GM19239 (cell line): ENCODE measurements at places on chromosomes 12 and 14.

- no peak for DNase-seq
Measured at GRCh38 chr12:123715195-123715594, 3.0 kb downstream of the ATP6V0A2 start.

GRCh38 chr14:20418501-20418909 is 5.2 kb upstream of the TEP1 start:
- no peak for DNase-seq

GRCh38 chr14:92922155-92922735 is 705 bp upstream of the CHGA start:
- DNase-seq, result no peak

DNA sequence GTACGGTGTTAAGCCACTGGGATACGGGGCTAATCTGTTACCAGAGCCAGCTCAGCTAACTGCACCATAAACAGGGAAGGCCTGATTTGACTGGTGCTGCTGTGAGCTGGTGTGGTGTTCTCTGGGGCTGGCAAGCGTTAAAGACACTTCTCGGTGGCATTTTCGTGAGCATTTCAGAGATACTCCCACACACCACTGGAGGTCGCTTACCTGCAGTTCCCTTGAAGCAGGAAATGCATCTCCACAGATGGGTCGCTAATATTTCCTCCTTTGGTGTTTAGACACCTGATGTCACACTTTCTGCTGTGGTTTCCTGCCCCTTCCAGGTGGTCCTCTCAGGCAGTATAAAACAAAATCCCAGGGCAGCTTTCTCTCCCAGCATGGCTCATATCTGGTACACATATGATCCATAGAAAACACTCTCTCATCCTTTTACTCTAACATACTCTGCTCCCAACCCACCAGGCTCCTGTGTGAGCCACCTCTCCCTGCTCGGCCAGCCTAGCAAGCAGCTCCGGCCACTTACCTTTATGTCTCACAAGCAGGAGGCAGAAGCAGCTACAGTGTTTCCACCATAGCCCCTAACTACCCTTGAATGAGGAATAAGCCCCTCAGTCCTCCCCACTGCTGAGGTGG is 129.9 kb upstream of the GRIN2B start:
- peak; percentile 58 for DNase-seq

GRCh38 chr12:30980955-30981662 is 54.6 kb downstream of the TSPAN11 start:
- DNase-seq, result no peak

GRCh38 chr14:82915381-82915780 is 1381.7 kb upstream of the SEL1L start:
- no peak for DNase-seq

- no peak for DNase-seq
Measured at GRCh38 chr12:5000658-5001385, 42.9 kb upstream of the KCNA5 start.

- no peak for DNase-seq
Measured at GRCh38 chr12:54988402-54989054, 4.0 kb upstream of the TESPA1 start.

GRCh38 chr12:79725987-79726386 is 35.2 kb upstream of the PAWR start:
- DNase-seq, result no peak

- no peak for DNase-seq
Measured at GRCh38 chr12:89162589-89163261, 189.6 kb downstream of the DUSP6 start.

- no peak for DNase-seq
Measured at GRCh38 chr14:77103951-77104350, 5.9 kb downstream of the CIPC start.

GRCh38 chr12:130870442-130871285 is 1.2 kb upstream of the RAN start:
- DNase-seq, result peak; percentile 73

DNA sequence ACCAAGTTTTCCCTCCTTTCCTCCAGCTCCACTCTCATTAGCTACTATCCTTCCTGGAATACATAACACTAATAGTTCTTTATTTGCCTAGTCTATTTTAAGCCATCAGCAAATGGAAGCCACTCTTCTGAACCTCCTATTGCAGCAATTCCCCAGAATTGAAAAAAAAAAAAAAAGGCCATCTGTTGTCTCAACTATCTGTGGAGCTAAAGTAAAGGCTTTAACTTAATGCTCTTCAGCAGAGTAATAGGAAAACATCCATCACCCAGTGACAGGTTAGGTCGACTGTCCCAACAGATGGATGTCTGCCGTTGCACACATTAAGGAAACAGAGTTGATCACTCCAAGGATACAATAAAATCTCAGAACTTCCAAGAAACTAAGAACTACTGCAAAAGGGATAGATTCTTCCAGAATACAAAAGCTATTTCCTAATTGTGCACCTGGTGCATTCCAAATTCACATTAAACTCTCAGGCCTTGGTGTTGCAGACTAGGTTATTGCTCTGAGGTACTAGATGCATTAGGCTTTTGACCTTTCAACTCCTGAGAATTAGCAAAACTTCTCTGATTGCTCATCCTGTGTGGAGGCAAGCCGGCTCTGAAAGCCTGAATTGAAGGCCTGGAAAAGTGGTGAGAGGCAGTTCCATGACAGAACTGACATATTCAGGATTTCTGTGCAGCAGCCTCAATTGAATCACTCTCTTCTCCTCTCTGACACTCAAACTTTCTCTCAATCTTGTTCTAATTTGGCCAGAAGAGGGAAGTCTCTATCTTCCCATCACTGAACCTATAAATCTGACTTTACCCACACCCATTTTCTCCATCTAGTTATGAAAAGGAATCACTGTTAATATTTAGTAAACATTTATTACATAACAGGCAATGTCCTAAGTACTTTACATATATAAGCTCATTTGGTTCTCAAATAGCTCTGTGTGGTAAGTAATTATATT is 238.4 kb upstream of the HMGA2 start:
- DNase-seq, result no peak

- DNase-seq, result no peak
Measured at GRCh38 chr14:94376976-94377865, 11.2 kb downstream of the SERPINA1 start.

DNA sequence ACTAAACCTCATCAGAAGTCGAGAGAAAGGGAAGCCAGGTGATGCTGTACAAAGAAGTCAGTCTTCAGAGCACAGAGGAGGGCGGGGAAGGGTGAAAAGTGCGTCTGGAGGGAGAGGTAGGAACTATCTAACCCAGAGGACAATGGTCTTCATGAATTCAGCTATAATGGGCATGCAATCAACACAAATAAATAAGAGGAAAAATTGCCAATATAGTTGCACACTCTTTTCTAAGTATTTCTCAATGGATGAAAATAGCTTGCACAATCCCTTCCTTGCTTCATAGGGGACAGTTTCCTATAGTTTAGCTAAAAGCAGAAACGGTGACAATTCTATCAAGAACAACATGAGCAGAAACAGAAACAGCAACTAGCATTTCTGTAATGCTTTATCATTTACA is 931.2 kb downstream of the AACS start:
- DNase-seq, result no peak

DNA sequence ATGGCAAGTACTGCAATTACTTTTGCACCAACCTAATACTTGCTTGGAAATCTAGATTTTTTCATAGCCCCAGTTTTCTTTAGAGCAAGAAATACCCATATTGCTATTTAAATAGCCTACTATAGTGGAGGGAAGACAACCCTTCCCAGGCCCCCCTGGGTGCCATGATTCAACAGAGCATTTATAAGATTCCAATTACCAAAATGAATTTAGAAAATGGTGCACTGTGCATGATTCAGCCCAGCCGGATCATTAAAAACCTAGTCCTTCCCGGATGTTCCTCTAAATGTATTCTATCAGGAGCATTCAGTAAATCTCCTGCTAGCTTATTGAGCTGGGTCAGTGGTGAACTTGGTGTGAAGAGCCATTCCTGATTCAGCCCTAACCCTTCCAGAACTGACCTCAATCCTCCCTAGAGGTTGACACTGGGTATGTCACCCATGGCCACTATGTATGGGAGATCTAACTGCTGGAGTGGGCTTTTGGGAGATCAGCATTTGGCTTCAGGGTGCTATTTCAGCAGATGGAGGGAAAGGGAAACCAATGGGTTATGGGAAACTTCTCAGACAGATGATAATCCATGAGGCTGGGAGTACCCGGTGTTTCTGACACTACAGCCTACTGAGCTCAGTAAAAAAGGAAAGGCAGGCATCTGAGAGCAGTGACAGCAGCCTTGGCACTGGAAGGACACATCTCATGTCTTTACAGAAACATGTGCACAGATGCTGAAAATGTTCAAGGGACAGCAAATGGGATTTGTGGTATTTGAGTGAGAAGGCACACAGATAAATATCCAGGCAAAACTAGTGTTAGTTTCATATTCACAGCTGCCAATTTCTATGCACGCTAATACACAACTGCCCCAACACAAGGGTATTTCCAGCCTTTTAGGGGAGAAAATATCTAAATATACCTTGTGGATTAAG is 258.9 kb downstream of the DPF3 start:
- DNase-seq, result peak; percentile 17

- no peak for DNase-seq
Measured at GRCh38 chr12:20314328-20314727, 54.0 kb upstream of the PDE3A start.

DNA sequence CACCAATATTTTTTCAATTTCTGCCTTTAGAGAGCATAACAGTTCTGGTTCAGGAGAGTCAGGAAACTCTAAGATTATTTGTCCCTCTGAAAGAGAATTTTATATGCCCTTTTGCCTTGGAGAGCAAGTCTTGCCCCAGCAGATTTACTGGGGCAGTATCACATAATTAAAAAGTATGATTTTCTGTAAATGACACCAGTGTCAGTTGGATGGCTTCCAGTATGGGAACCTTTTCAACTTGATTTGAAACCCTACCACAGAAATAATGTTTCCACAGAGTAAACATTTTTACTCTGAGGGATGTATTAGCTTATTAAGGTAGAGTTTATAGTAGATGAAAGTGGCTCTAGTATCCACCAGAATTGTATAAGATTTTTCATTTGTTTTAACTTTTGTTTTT is 15.4 kb downstream of the NOPCHAP1 start:
- no peak for DNase-seq

GRCh38 chr14:60188115-60188514 is 22.9 kb upstream of the DHRS7 start:
- no peak for DNase-seq

DNA sequence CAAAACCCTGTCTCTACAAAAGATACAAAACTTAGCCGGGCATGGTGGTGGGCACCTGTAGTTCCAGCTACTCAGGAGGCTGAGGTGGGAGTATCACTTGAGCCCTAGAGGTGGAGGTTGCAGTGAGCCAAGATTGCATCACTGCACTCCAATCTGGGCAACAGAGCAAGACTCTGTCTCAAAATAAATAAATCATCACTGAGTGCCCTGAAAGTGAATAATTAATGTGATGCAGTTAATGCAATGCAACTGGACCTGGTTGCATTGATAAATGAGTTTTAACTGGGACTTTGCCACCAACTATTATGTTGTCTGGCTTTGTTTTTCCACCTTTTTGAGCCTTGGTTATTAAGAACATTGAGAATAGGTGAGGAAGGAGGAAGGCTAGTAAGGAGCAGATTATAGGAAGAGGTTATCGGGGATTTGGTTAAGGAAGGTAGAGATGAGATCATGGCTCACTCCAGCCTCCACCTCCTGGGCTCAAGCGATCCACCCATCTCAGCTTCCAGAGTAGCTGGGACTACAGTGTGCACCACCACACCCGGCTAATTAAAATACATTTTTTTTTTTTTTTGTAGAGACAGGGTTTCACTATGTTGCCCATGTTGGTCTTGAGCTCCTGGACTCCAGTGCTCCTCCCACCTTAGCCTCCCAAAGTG is 8.0 kb downstream of the BORCS5 start:
- no peak for DNase-seq

DNA sequence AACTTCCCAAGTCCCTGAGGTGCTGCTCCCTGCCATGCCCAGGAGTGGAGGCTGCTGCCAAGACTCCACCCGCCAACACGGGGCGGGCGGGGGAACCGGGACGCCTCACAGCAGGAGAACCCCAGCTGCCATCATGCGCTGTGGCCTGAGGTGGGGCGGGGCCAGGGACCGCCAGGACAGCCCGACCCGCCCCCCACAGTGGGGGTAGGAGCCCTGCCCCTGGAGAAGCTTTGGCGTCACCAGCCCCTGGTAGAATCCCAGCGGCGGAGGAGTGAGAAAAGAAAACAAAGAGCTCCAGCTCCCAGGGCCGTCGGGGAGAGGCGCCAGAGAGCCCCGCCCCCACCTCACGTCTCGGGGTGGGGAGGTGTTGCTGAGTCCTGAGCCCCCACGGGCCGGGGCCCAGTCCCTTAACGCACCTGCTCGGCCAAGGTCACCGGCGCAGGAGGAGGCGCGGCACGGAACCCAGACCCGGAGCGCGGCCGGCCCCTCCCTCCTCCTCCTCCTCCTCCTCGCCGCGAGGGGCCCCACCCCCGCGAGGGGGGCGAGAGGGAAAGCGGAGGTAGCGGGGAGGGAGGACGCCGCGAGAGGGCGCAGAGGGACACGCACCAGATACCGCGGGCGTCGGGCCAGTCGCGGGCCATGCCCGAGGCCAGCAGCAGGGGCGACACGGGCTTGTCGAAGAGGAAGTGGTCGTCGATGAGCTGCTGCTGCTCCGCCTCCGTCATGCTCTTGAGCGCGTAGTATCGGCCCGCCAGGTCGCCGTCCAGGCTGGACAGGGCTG is 1.8 kb downstream of the CKB start:
- peak; percentile 76 for DNase-seq

DNA sequence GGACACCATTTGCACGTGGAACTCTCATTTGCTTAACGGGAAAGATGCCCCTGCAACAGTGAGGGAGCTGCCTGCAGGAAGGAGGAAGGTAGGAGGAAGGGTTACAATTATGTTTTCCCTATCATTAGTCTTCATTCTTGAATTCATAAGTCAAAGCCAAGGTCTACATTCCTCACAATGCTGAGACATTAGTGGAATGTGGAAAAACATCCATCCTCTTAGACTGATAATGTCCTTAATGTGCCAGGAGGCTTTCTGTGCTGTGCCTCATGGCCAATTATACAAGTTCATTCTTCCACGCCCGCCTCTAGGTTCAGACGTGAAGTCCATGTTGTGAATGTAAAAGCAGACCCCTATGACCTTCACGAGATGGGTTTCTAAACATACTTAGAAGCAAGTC is 1212.4 kb upstream of the TMEM132C start:
- no peak for DNase-seq
